ENCODE measurements at places on chromosomes 16 and 17.
A peak's percentile ranks its signal among the peaks of the same experiment; 100 is the strongest.

DNA sequence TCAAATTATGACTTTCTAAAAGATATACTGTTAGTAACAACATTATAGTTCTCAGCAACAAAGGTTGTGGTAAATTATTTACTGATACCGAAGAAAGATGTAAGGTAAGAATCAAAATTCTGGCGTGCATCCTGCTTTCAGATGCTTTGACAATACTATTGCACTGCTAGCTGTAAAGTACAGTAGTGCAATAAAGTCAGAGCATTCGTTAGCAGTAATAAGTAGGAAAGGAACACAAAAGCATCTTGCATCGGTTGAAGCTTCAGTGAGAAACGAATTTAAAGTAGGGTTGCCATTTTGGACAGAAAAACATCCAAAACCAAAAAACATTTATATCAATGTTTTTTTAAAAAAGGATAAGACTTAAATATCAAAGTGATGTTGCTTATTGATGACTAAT, 4.0 kb downstream of the SKA2 start:
- no peak for DNase-seq

GRCh38 chr17:4009186-4009785, 45.0 kb upstream of the ATP2A3 start:
- no peak for DNase-seq

DNA sequence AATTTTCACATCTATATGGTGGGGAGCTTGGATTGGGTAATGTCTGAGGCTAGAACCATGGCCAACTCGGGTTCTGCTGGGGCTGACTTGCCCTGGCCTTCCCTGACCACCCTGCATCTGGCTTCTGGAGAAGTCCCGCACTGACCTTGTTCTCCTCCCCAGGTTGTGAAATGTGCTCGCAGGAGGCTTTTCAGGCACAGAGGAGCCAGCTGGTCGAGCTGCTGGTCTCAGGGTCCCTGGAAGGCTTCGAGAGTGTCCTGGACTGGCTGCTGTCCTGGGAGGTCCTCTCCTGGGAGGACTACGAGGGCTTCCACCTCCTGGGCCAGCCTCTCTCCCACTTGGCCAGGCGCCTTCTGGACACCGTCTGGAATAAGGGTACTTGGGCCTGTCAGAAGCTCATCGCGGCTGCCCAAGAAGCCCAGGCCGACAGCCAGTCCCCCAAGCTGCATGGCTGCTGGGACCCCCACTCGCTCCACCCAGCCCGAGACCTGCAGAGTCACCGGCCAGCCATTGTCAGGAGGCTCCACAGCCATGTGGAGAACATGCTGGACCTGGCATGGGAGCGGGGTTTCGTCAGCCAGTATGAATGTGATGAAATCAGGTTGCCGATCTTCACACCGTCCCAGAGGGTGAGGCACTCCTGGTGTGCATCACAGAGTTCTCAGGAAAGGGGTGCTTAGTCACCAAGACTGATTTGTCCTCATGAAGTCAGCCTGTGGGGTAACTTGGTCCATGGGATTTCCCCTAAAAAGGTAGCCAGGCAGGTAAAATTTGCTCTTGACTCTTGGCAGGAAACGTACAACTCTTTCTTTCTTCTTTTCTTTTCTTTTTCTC, 6.1 kb downstream of the NOD2 start:
- peak; percentile 57 for DNase-seq

- no peak for DNase-seq
Measured at GRCh38 chr17:72145962-72146361, 25.1 kb downstream of the SOX9 start.

- no peak for DNase-seq
Measured at GRCh38 chr17:80835816-80836657, 155.6 kb upstream of the CHMP6 start.

- DNase-seq: no peak
Measured at GRCh38 chr17:50638606-50638965, 3.9 kb downstream of the ABCC3 start.

DNA sequence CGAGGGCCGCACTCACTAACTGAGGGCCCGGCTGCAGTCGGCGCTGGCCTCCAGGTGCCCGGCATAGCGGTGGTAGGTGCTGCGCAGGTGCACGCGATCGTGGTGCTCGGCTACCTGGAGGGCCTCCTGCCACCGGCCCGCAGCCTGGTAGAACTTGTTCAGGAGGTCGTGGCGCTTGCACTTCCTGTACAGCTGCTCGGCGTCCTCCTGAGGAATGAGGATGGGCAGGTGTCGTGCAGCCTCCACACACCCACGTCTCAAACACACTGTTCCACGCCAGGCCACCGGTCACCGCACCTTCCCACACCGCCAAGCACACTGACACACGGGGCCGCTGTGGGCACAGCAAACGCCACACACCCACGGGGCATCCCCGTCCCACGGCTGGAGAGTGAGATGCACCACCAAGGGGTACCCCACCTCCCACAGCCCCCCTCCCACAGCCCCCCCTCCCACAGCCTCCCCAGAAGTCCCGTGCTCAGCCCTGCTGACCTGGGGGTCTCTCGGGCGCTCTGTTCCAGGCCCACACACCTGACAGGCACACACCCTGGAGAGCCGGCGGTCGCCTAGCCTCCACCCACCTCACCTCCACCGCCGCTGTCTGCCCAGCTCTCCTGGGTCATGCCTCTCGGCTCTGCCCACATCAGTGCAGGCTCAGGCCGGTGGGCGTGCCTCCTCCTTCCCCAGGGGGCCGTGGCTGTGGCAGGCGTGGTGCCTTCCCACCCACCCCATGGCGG, 7.4 kb upstream of the TMEM204 start:
- DNase-seq: no peak

DNA sequence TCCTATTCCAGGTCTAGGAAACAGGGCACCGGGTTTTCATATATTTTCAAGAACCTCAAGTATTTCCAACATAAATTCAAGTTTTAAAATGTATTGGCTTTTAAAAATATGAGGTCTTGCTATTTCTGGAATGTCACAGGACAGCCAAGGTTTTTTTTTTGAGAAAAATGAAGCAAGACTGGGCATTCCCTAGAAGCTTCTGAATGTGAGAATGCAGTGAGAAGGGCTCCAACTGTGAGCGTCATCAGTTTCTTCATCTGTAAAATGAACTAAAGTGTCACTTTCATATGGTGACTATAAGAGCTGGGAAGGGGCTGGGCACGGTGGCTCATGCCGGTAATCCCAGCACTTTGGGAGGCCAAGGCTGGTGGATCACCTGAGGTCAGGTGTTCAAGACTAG, 455.8 kb upstream of the MAF start:
- DNase-seq: no peak

- DNase-seq: no peak
Measured at GRCh38 chr16:68992521-68992920, 112.9 kb upstream of the HAS3 start.

- no peak for DNase-seq
Measured at GRCh38 chr17:2779545-2779944, 16.7 kb upstream of the RAP1GAP2 start.

DNA sequence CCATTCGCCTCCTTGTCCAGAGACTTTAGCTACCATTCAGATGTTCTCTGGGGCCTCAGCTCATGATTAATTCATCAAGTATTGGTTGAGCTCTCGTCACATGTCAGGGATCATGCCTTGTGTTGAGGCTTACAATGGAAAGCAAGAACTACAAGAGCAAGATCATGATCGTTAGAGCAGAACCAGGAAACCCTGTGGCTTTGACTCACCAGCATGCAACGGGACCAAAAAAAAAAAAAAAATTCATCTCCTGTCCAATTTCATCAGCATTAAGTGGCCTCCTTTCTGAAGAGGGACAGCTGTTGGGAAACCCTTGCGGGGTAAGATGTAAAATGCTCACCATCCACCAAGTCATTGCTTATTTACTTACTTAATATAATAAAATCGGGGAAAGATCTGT, 12.1 kb upstream of the USP10 start:
- DNase-seq: peak; percentile 93

- DNase-seq: peak; percentile 81
Measured at GRCh38 chr16:85612801-85613603, at the start of gene GSE1. Gene GSE1, plus strand, starts transcription at chr16:85613322. Its CDS starts 70 bp downstream, at chr16:85613392.

- no peak for DNase-seq
Measured at GRCh38 chr17:30377574-30378240, 1.0 kb upstream of the CPD start.

GRCh38 chr16:50025537-50025931, 509 bp downstream of the CNEP1R1 start:
- DNase-seq: no peak

DNA sequence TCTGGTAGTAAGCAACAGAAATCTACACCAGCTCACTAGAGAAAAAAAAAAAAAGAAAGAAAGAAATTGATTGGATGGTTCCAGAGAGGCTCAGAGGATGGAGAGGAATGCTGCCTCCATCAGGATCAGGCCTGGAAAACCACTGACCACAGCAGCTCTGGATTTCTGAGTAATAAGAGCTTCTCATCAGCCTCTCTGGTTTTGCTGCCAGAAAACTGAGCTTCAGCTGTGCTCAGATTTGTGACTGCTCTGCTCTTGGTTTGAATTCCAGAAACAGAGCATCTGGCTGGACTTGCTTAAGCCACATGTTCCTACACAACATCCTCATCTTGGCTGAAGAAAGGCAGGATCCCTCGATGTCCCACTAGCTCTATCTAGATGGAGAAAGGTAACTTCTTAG, 25.9 kb downstream of the IRX6 start:
- no peak for DNase-seq

DNA sequence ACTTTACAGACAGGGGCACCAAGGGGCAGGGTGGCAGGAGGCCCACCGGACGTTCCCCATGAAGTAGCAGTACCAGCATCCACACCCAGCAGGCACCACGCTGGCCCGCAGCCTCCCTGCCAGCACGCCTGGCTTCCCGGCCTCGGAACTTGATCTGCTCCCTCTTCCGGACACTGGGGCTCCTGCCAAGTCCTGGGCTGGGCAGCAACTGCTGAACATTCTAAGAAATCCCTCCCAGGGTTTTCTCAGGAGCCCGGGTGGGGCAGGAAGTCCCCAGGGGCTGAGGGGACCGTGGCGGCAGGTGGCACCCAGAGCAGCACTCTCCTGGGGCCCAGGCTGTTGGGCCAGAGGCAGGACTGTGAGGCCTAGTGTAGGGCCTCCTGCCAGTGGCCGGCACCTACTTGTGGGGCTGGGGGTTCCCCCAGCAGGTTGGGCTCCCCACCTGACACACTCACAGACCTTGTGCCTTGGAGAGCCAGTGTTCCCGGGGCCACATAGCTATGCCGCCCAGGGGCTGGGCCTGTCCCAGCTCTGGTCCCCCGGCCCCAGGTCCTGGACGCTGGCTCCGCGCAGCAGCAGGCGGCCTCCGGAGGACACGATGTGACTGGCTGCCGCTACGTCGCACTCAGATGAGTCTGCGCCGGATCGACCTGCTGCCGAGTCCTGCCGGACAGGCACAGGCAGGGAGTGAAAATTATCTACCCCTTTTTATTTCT, 86.2 kb upstream of the CBX4 start:
- no peak for DNase-seq

DNA sequence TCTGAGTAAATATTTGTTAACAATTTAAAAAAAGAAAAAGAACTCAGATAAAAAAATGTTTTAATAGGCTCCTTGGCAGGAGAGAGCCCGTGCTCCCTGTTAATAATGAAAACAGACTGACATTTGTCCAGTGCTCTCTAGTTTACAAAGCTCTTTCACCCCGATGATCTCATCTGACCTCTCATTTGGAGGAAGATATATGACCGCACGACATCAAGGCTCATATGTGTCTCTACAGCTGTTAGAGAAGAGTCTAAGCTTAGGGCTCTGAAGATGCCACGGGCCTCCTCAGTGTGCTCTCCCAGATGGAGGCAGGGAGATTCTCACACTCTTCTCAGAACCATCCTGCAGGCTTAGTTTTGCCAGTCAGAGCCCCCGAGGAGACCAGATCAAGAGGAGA, 280.8 kb upstream of the IRX5 start:
- DNase-seq: no peak

Data from suppressor macrophage (primary cell).